Activated naive CD8-positive, alpha-beta T cell treated with anti-CD3 and anti-CD28 coated beads for 36 hours (primary cell): ENCODE measurements at places on chromosomes 4 and X. TPM values are rescaled to one million over a fixed set of nuclear protein-coding genes. Genes with fewer than 3 reads are reported as not detected.

- DNase-seq = no peak
These were observed 115.1 kb upstream of the PCDH18 start for GRCh38 chr4:137647375-137647774.

COL4A5 gene
- total RNA-seq = not detected

- DNase-seq = no peak
These were observed 94.4 kb downstream of the SOWAHB start for GRCh38 chr4:76803522-76803921.

- no peak for DNase-seq
These were observed 51.8 kb downstream of the LRP2BP start for GRCh38 chr4:185343726-185344581.

- peak; percentile 71 for DNase-seq
These were observed 106.8 kb upstream of the NKX1-1 start for GRCh38 chr4:1512738-1513660.

GSPT2 gene
- total RNA-seq = 11.2 TPM

LRP2BP gene
- 0.44 TPM for total RNA-seq

- DNase-seq = no peak
These were observed 103.0 kb upstream of the MAML3 start for GRCh38 chr4:140256941-140257340.

GRCh38 chrX:38804682-38805431, 3.6 kb downstream of the MID1IP1 start:
- DNase-seq = peak; percentile 45

- DNase-seq = no peak
These were observed 25.0 kb downstream of the CTPS2 start for GRCh38 chrX:16687514-16687913.
